ENCODE measurements at places on chromosomes 2 and 18.
A peak's percentile ranks its signal among the peaks of the same experiment; 100 is the strongest.

DNA sequence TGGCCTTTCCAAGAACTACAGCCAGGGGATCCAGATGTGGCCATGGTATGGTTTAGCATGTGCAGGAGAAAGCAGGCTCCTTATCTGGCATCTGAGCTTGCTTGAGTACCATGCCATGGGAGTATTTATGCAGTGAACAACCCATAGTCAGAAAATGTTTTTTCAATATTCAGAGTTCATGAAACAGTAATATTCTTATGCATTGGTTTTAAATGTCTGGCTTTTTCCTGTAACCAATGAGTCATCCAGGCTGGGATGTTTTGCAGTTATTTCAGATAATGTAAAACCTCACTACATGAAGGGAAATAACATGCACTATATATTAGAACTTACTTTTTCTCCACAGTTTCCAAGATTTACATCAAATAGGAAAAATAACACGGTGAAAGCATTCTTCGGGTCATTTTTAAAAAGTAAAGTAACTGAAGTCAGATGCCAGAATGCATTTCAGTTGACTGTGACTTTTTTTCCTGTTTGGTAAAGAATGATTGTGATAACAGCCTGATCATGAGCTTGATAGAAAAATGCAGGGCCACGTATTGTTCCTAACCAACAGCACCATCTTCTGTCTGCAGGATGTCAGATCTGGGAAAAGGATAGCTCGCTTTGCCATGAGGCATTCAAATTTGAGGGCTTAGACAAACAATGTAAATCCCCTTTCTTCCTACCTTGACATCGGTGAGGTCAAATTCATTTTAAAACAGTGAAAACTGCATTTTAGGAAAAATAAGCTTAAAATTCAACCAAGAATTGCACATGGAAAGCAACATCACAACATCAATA is 152.8 kb downstream of the DSC3 start:
- no peak for DNase-seq

GRCh38 chr2:217339753-217340152 is 479.9 kb upstream of the TNP1 start:
- DNase-seq = no peak

DNA sequence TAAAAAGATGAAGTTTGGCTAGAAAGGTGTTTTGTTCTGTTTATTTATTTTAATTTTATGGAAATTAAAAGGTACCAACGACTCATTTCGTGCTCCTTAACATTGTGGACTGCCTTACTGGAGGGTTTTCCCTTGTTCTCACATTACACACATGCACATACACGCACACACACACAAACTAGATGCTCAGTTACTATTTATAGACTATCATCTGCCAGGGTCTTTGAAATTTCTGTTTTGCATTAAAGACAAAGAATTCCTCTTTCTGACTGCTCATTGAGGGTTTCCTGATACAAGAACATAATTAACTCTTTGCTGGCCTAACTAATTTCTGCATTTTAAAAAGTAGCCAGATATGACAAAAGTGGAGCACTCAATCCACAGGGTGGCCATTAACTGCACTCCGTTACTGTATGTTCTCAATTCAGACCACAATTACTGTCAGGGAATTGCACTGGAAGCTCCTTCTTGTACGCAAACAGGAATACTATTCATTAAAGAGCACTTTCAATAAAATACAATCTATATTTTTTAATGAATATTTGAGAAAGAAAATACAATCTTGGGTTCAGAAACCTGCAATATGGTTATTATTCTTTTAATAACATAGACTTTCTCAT is 366.9 kb upstream of the GALNT5 start:
- DNase-seq = no peak

GRCh38 chr2:195613922-195614321 is 43.1 kb upstream of the SLC39A10 start:
- no peak for DNase-seq

- no peak for DNase-seq
Observed at GRCh38 chr18:63346480-63347183, 20.4 kb downstream of the KDSR start.

DNA sequence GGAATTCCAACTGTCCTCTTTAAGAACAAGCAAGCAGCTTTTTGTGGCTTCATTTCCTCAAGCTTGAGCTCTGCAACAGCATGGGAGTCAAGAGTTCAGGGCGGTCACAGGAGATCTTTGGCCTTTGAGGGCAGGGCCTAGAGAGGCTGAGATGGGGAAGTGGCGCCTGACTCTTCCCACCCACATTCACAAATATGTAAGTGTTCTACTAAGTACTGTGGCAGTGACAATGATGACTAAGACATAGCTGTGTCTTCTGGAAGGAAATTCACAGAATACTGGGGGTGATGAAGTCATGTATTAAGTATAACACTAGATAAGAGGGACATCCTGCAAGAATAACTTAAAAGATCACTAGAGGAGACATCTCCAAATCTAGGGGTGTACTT is 15.0 kb downstream of the RND3 start:
- DNase-seq = no peak

- DNase-seq = no peak
Observed at GRCh38 chr18:3903337-3903736, 453.4 kb downstream of the TGIF1 start.

DNA sequence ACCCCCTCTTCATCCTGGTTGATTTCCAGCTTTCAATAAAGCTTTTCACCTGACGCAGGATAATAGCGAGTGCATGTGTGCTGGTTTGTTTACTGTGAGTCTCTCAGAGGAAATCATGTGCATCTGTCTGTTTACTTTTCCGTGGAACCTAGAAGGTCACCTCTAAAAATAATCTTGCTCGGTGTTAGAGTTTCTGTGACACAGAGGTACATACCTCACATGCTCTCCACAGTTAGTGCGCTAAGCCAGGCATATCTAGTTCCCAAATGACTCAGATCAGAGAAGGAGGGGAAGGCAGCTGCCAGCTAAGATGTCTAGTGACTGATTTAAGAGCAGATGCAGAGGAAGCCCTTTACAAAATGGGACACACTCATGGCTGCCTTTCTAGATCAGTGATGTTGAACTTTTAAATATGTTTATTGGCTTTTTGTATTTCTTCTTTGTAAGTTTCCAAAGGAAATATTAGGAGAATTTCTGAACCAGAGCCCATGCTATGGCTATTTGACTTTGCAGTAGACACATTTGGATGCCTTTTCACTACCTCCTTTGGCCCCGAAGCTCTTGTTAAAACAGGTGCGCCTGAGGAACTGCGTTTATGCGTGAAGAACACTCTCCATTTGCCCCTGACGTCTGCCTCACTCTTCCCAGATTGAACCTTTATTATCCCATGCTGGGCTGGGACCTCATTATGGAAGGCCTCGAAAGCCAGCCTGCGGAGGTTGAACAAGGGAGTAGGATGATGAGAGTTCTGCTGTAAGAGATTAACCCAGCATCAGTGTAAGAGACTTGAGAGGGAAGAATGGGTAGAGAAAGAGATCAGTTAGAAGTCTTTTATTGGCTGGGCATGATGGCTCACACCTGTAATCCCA is 145.6 kb downstream of the FAM161A start:
- DNase-seq = peak; percentile 97

DNA sequence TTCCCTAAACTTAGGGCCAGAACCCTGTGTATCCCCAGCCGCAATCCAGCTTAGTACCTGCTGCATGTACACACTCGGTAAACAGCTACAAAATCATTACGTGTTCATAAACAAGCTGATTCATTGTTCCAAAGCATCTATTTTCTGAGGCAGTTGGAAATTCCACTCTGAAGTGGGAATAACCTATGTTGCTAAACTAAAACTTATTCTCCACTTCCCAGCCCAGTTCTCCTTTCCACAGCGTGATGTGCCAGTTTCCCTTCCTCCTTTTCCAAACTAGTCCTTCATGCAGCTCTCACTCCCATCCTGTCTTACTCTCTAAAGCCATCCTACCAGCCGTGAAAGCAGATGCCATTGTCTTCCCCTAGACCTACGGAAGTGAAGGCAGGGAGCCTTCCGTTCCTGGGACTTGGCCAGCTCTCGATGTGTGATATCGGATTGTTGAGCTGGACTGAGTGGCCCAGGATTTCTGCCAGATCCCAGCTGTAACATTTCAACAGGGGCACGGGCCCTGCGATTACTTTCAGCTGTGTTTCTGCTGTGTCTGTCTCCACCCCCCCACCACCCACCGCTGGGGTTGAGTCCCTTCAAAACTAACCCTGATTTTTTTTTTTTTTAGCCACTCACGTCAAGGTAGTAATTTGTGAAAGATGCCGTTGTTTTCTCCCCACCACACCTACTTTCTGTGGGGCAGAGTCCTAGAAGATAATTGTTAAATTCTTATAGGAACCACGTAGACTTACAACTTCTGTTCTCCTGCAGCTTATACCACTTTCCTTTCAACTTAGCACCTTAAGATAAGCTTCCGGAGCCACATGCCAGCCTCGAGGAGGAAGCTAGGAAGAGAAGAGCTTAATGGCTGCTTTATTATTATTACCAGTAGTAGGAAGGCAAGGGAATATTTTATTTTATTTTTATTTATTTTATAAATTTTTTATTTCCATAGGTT is 100.9 kb downstream of the CRIM1 start:
- no peak for DNase-seq

DNA sequence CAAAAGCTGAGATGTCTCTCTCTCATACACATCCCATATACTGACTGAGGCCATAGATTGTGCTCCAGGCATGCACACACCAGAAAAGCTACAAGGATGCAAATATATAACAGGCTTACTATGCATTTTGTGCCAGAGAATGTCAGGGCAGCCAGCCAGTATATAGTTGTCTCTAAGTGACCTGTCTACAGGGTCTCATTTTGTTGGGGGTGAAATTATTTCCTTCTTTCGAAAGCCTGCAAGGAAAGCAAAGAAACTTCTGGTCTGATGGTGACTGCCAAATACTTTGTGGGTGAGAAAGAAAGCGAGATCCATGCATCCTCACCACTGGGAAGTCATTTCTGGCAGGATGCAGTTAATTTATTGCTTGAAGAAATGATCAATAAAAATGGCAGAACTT is 70.2 kb downstream of the CDCA7 start:
- no peak for DNase-seq

DNA sequence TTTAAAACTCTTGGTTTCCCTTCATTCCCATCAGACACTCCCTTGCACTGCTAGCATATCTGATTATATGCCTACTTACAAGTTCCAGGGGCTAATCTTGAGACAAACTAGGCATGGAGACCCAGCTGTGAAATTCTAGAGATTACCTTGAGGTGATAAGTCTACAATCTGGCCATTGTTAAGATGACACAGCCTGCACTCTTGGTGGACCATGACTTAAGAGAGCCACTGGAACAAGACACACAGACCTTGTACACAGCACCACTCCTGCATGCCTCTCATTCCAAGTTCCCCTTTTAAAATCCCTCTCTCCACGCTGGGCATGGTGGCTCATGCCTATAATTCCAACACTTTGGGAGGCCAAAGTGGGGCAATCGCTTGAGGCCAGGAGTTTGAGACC is 387.2 kb upstream of the DCC start:
- DNase-seq = no peak

DNA sequence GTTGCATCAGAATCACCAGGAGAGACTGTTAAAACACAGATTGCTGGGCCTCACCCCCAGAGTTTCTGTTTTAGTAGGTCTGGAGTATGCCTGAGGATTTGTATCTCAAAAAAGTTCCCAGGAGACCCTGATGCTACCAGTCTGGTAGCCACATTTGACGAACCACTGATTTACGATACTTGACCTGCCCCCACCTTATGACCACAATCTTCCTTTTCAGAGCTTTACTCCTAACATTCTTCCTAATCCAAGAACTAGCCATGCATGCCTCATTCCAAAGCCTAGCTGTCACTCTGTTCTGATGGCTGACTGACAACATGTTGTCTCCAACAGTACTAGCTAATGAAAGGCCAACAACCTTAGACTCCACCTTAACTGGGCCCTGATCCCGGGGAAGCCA is 191.4 kb downstream of the MBD2 start:
- no peak for DNase-seq

DNA sequence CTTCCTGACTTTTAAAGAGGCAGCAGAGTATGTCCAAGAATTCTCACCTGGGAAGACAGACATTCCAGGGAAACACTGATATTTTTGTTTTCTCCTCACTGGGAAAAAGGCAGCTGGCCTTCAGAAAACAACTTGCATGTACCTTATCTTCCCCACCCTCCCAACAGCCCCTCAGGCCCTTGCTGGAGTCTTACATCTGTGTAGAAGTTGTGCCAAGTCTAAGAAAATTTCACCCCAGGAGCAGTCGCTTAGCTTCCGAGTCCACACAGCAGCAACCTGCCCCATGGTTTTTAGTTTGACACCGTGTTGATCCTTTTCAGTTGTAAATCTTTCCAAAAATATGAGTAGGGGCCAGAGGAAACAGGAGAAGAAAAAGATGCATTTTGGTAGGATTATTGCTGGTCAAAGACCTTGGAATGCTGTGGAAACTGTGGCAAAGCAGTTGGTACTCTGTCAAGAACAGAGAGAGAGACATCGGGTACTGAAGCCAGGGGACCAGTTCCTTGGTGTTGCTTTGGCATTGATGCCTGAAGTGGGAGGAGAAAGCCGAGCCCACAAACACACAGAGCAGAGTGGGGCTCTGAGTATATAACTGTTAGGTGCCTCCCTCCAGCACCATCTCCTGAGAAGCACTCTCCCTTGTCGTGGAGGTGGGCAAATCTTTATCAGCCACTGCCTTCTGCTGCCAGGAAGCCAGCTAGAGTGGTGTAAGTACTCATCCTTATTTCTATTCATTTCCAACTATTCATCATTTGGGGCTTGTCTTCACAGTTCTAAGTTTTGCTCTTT is at the start of gene SLC14A1:
Gene SLC14A1, plus strand, starts transcription at position 615 of the 789 bp plus-strand sequence. CDS start 6,140 bp downstream, outside the sequence.
- DNase-seq = no peak

DNA sequence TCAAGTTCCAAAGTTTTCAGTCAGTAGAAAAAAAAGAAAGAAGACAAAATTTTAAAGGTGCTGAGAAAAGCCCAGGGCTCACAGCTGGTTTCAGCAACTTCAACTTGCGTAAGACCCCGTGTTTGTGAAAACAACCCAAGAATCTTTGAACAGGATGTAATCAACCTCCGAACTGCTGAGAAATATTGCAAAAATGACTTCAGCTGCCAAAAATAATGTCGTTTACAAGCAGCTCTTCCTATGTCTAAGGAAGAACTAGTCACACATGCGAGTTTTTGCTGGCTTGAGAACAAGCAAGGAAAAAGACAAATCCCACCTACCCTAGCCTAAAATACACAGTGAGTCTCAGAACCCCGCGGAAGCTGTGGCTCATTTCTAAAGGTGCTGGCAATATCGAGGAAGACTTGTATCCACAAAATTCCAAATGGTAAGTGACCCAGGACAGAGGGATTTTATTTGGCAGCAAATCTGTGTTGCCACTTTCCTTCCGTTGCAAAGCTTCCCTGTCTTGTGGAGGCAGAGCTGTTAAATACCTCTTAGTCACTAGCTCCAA is 59.8 kb upstream of the SLC8A1 start:
- DNase-seq = no peak

DNA sequence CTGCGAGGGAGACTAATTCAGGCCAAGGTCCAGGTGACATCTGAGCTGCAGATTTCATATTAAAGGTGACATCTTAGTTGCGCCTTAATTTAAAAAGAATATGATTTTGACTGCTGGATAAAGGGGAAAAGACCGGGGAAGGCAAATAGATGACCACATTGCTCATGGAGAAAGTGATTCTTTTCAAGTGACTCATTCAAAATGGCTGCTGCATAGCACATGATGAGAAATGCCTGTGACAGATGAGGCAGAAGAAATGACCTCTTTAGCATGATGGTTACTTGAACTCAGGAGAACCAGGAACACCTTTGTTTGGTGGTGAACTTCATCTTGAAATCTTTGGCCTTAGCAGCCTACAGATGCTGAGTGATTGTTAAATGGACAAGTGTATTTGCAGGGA is 385.8 kb upstream of the TRIB2 start:
- DNase-seq = no peak

GRCh38 chr2:64104933-64105332 is 39.3 kb downstream of the PELI1 start:
- DNase-seq = no peak

Data from NCI-H187 treated with DMSO at 0.1 percent for 48 hours (cell line).